Central memory CD4-positive, alpha-beta T cell (primary cell): ENCODE measurements at places on chromosomes 1 and 21.

- DNase-seq, result no peak
Observed at GRCh38 chr1:28885472-28885877, 28.9 kb upstream of the EPB41 start.

GRCh38 chr1:160189649-160190625 is at the start of gene CASQ1:
TSS of gene CASQ1 (plus strand) at chr1:160190575. CDS start at chr1:160190752, 177 bp downstream.
- no peak for DNase-seq

DNA sequence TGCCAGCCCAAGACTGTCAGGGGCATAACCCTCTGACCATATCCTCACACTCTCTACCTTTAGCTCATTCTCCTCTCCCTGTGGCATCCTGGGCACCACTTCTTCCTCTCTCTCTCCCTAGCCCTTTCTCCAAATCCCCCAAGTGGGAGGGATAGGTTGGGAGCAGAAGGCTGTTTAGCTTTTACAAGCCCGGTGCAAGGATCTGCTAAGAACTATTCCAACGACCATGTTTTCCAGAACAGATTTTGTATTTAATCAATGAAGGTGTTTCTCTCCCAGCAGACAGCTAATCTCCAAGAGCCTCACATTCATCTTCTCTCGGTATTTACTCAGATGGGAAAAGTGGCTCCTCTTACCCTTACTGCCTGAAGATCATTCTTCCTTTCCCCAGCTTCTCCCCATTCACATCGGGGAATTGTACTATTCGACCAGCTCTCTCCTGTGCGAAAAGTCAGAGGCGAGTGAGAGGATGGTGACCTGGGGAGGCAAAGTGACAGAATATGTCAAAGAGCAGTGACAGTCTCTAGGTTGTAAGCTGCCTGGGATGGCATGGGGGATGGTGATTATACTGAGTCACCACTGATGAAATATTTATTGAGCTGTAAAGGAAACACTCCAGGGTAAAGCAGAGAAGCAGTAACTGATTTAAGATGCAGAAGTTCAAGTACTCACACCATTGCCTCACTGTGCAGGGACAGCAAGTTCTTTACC is 47.0 kb upstream of the RBM15 start:
- no peak for DNase-seq

GRCh38 chr1:205642679-205643307 is 11.0 kb upstream of the ELK4 start:
- no peak for DNase-seq

DNA sequence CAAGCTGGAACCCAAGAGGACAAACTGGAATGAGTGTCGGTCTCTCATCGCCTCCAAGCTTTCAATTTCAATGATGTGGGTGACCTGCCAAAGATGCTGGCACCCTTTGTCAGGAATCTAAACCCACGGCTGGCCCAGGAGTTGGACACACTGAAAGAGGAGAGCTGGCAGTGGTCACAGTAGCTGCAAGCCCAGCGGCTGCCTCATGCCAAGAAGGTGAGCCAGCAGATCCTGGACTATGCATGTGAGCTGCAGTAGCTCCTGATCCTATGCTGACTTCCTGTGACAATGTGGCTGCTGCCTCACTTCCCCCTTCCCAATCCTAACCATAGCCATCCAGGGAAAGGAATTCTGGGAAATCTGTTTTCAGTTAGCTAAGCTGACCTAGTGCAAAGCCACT is 117.0 kb upstream of the VAV3 start:
- no peak for DNase-seq

GRCh38 chr1:167054946-167055630 is 35.1 kb downstream of the GPA33 start:
- DNase-seq, result no peak

GRCh38 chr1:54199151-54199764 is 572 bp downstream of the CYB5RL start:
- no peak for DNase-seq

- no peak for DNase-seq
Observed at GRCh38 chr1:206971029-206971655, 882 bp upstream of the FCAMR start.

DNA sequence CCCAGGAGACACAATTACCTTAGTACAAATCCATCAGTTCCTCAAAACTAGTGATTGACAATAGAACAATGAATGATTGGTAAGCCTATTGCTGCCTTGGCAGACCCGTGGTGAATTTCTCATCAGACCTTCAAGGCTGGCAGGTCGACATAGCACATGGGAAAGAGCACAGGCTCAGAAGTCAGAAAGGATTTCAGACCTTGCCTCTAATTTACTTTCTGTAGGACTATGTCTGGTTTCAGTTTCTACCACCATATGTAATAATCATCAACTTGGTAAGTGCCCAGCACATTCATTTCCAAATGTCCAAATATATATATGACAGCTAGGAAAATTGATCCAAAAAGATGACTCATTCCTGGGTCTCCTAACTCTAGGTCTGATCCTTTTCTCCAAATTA is 62.5 kb upstream of the GRHL3 start:
- no peak for DNase-seq

DNA sequence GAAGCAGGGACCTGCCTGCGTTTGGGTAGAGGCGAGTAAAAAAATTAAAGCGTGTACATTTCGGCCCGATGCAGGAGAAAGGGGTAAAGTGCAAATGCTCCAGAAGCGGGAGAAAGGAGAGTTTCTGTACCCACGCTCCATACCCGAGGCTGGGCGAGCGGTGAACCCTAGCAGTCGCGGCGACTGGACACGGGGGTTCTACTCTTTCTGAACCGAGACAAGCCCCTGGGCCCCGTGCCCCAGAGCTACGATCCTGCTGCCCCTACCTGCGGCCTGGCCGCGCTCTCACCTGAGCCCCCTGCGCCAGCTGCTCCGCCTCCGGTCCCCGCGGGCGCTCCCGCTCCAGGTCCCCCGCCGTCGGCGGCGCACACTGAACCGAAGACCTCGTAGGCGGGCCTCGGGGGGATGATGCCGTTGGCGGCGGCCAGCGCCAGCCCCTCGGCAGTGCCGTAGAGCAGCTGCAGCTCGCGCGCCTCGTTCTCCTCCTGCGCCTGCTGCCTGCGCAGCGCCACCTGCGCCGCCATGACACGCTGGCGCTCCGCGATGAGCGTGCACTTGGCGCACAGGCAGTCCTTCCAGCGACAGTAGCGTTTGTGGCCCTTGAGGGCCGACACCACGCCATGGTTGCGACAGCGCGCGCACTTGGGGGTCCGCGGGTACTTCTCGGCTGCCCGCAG is 2.4 kb downstream of the DMRTA2 start:
- no peak for DNase-seq
